ENCODE measurements at places on chromosomes 3 and 15. TPM values are rescaled to one million over a fixed set of nuclear protein-coding genes. Genes with fewer than 3 reads are reported as not detected.

The OXSM gene
- 17.7 TPM for total RNA-seq

The CYP1A2 gene
- total RNA-seq, result not detected

The TMEM44 gene
- total RNA-seq, result 3.6 TPM

The SEMA5B gene
- 2.1 TPM for total RNA-seq

The CCR1 gene
- 2.7 TPM for total RNA-seq

The SEMA3F gene
- total RNA-seq, result 10.8 TPM

- no peak for DNase-seq
Measured at GRCh38 chr3:78725703-78726246, 1042.0 kb downstream of the ROBO1 start.

DNA sequence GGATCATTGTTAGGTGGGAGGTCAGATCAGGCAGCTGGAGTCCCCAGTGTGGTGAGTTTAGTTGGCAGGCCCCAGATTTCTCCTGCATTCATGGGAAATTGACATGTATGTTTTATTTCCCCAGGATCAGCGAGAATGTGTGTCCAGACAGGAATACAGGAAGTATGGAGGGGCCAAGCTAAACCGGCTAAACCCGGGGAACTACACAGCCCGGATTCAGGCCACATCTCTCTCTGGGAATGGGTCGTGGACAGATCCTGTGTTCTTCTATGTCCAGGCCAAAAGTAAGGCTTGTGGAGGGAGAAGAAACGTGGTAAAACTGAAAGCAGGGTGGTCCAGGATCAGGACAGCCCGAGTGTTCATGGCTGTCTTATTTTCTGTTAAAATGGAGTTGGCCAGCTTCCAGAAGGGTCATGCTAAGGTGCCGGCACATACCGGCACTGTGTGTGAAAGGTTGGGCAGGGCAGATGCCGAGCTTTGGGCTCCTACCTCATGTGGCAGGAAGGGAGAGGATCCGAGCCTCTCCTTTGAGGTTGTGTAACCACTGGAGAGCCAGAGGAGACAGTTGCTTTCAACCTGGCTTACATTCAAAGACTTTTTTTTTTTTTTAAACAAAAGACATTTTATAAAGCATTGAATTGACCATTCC is 83.1 kb downstream of the PGPEP1L start:
- no peak for DNase-seq

DNA sequence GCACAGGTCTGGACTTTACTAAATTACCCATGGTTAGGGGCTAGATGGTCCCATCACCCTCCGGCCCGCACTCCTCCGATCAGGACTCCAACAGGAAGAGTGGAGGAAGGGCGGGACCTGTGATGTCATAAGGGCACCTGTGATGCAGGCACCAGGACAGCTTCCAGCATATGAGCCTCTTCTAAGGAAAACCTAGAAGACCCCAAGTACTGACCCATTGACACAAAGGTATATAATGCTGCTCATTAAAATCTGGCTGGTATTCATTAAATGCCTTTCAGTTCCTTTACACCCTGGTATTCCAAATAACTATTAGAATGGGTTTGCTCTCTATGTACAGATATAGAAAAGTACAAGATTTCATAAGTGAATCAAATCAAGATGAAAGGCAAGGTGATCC is at the start of gene IQCF5:
Gene IQCF5 (minus strand): TSS at position 101 of the 400 bp plus-strand sequence. CDS start 70 bp downstream, at position 31.
- no peak for DNase-seq

DNA sequence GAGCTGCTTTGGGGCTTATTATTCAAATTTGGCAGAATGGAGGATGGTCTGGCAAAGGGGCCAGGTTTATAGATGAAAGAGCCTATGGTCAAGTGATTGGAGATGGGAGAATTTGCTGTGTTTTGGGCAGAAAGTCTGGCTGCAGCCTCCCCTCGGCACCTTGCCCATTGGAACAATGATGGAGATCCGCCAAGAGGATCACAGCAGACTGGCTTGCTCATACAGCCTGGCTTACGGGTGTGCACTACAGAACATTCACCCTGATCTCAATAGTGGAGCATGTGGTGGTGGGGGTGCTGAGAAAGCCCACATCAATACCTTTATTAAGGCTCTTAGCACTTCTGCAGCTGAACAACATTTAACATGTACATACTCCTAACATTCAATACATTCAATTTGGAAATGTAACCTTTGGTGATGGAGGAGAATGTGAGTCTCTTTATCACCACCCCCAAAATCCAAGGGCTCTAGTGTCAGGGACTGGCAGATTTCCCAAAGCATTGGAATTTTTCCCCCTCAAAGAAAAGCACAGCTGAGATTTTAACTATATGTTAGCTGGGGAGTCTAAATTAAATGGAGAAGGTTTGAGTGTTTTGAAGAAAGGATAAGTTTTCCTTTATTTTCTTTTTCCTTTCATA is 118.4 kb upstream of the TMC3 start:
- DNase-seq, result no peak

GRCh38 chr3:50508821-50509220 is 5.4 kb upstream of the CACNA2D2 start:
- no peak for DNase-seq

GRCh38 chr3:185701611-185702261 is 115.6 kb downstream of the SENP2 start:
- no peak for DNase-seq

DNA sequence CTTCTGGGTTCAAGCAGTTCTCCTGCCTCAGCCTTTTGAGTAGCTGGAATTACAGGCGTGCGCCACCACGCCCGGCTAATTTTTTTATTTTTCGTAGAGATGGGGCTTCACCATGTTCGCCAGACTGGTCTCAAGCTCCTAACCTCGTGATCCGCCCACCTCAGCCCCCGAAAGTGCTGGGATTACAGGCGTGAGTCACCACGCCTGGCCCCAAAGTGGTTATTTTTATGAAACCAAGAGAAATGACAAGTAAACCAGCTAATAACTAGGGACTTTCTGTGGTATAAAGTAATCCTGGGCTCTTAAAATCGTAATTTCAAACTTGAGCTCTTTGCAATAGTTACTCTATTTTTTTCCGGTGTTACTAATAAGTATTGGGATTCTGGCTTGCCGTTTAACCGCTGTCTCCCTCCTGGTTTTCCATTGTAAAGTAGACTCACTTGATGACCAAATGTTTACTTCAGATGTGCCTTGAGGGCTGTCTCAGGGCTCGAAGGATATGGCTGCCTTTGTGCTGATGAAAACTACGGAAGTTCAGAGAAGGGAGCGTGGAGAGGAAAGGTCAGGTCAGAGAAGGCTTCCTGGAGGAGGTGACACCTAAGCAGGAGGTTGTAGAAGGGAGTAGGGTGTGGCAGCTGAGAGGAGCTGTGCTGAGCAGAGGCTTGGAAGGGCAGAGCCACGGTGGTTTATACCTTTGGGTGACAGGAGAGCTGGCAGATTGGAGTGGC is 4.2 kb downstream of the ZSCAN2 start:
- no peak for DNase-seq

DNA sequence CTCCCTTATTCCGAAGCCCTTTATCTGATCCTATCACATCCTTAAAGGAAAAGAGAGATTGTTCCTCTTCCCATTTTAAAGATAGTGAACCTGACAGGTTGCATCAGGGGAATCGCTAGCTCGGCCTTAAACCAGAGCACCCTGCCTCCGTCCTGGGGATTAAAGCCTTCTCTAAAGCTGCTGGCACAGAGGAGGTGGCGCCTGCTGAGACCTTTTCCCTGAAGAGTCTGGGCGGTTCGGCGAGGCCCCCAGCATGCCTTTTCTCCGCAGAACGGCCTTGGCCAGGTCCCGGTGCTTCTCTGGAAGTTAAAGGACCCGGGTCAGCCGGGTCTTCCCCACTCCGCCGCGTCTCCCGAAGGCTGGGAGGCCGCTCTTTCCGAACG is 593 bp downstream of the FAM219B start:
- DNase-seq, result no peak

GRCh38 chr15:62498712-62499111 is 333.6 kb upstream of the C2CD4B start:
- DNase-seq, result no peak

All from Right ventricle myocardium superior (tissue), 1 donor.